Stimulated activated CD8-positive, alpha-beta memory T cell treated with anti-CD3 and anti-CD28 coated beads, Interleukin-2, amount 100 ng/mL, for 48 hours (primary cell): ENCODE measurements at places on chromosomes 13 and 19.
A peak's percentile ranks its signal among the peaks of the same experiment; 100 is the strongest.

DNA sequence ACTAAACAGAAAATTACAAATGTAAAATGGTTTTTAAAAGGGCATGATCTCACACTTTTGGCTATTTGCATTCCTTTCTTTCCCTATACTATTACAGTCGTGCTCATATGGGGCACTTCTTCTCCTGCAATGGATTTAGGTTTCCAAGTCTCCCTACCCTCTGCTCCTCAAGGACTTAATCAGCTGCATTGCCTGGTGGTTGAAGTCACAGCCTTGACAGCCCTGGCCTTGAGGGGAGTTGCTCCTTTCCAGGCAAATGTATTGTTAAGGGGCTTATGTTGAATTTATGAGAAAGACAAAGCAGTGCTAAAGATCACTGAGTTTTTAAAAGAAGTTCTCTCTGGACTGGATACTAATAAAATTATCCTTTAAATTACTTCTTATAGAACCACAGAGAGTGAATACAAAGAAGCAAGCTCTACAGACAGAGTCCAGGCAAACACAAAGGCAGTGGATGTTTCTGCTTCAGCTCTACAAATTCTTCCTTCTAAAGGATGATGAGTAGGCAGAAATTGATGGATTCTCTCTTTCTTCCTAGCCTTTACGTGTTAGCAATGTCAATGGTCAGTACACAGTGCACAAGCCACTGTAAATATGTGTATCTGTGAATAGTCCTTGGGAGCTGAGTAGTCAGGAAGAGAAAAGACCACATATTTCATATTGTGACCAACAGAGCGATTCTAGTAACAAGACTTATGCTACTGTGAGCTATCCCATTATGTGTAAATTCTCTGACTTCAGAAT lies 390.9 kb downstream of the TBC1D4 start:
- no peak for DNase-seq

- no peak for DNase-seq
These were observed 45.7 kb upstream of the C1QTNF9 start for GRCh38 chr13:24263632-24264031.

GRCh38 chr13:30841154-30841553 lies 64.9 kb upstream of the MEDAG start:
- DNase-seq = no peak

DNA sequence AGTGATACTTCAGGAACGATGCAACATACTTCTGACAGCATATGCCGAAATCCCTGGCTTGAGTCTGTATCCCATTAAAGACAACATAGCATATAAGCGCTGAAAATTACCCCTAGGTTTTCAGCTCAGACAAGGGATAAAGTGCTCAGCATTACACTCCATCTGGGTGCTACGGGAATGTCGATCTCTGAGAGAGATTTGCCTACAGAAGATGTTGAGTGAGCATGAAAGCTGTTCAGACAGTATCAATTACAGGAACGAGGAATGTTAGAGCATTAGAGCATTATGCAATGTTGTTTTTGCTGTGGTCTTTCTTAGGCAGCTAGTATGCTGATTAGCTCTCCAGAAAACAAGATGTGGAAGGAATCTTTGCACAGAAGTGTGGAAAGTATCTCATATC lies 484.5 kb downstream of the LIG4 start:
- no peak for DNase-seq

- no peak for DNase-seq
These were observed 39.3 kb upstream of the IGFL1 start for GRCh38 chr19:46189971-46190888.

DNA sequence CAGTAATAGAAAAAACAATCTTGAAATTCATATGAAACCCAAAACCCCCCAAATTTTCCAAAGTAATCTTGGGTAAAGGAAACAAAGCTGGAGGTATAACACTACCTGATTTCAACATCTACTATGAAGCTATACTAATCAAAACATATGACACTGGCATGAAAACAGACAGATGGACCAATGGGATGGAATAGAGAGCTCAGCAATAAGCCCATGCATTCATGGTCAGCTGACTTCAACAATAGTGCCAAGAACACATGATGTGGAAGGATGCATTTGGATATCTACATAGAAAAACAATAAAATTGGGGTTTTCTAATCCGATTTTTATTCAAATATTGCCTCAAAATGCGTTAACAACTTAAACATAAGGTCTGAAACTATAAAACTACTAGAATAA lies 32.2 kb upstream of the ZNF766 start:
- DNase-seq = no peak

DNA sequence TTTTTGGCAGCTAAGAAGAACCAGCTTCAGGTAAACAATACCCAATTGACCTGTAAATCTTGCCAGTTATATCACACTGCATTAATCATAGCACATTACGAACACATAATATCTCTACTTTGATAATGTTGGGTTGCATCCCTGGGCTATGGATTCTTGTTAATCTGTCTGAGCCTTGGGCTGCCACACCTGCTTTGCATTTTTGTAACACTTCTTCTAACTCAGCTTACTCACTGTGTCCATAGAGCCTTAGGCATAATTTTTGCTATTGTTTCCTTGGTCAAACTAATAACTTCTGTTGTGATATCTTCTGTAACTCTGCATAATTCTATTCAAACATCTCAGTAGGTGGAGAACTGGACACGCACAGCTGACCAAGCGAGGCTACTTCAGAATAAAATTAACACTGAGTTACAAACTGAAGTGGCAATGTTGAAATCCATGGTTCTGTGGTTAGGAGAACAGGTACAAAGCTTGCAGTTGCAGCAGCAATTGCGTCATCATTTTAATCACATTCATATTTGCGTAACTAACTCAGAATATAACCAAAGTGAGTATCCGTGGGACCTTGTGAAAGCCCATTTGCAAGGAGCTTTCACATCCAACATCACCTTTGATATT lies 6.4 kb downstream of the ZNF350 start:
- no peak for DNase-seq

DNA sequence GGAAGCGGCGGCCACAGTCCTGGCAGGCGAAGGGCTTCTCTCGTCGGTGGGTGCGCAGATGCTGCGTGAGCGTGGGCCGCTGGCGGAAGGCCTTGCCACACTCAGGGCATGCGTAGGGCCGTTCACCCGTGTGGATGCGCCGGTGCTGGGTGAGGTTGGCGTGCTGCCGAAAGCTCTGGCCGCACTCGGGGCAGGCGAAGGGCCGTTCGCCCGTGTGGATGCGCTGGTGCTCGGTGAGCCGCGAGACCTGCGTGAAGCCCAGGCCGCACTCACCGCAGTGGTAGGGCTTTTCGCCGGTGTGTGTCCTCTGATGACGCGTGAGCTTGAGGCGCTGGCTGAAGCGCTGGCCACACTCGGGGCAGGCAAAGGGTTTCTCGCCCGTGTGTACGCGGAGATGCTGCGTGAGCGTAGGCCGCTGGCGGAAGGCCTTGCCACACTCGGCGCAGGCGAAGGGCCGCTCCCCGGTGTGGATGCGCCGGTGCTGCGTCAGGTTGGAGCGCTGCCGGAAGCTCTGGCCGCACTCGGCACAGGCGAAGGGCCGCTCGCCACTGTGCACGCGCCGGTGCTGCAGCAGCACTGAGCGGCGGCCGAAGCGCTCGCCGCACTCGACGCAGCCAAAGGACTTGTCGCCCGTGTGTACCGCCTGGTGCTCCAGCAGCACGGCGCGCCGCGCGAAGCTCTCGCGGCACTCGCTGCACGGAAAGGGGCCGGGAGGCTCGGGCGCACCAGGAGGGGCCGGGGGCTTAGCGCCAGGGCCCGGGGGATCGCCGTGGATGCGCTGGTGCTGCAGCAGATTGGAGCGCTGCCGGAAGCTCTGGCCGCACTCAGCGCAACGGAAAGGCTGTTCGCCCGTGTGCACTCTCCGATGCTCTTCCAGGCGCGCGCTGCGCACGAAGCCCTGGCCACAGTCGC lies 4.0 kb upstream of the UBE2M start:
- DNase-seq = no peak

DNA sequence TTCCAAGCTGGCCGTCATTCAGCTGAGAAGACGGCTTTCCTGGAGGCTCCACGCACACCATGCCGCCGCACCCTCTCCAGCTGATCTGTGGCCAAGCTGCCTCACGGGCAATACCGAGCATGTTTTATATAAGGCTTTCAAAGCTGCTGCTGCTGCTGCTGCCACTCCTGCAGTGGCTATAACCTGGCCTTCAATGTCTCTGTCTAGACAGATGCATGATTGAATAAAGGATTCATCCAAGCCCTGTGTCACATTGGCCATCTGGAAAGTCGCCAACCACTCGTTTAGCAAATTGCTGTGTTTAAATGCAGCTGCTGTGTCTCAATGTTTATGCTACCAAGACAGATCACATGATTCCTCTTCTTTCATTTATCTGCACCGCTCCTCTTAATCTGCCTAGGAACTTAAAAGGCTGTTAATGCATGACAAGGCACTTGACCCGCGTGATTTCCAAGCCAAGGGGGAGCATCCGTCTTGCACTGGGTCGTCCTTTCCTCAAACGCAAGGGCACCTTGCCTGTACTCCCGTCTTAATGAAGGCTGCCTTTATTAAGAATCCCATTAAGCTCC lies 114.3 kb downstream of the TEX26 start:
- DNase-seq = no peak

- peak; percentile 47 for DNase-seq
These were observed 4.0 kb upstream of the NKPD1 start for GRCh38 chr19:45164577-45165335.

DNA sequence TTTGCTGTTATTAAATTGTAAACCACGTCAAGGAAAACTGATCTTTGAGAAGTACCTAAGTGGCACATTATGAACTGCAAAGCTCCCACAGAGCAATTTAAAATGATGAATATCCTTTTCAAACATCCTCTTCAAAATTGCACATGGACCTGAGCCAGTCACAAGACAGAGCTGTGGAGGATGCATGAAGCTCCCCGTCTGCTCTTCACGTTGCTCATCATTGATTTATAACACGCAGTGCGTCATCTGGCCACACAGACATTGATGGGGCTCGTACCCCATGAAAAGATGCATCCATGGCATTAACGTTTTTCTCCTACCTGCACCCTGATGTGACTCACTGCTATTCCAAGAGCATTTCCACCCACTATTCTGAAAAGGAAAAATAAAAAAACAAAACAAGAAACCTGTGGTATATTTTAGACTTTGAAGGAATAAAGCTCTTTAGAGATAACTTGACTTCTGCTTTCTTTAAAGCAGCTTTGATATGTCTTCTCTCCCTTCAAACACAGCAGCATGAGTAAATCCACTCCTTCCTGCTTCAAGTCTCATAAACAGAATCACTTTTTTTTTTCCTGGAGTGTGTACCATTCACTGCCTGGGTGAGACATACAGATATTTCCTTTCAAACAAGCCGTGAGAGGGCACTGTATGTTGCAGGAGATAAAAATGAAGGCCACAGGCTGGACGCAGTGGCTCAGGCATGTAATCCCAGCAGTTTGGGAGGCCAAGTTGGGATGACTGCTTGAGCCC lies 7.2 kb upstream of the SERTM1 start:
- DNase-seq = no peak

DNA sequence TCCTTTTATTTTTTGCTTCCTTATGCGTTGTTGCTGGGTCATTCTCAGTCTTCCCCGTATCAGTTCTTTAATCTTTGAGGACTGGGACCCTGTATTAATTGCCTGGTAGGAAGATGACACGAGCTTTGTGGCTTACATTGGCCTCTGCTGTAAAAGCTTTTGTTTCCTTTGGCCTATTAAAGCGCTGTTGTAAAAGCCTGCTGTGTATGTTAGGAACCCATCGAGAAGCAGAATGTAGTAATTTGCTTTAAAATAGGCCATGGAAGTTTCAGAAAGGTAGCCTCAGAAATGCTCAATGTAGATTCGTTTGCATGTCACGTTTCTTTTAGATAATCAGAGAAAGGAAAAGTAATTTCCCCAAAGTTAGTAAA lies 257.5 kb upstream of the STARD13 start:
- DNase-seq = no peak

DNA sequence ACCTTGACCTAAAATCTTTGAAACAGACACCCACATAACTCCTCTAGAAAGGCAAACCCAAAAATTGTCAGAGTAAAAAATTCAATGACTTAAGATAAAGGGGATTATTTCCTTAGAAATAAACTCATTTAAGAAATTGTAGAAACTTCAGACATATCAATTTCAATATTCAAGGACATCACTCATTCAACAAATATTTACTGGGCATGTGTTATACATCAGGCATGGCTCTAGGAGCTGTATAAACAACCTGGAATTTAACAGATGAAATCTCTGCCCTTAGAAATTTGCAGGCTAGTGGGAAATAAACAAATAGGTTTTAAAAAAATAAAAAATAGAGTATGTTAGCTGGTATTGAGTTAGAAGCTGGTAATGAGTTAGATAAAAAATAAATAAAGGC lies 84.0 kb upstream of the LSM14A start:
- no peak for DNase-seq

GRCh38 chr13:97306645-97307044 lies 84.5 kb downstream of the MBNL2 start:
- no peak for DNase-seq

DNA sequence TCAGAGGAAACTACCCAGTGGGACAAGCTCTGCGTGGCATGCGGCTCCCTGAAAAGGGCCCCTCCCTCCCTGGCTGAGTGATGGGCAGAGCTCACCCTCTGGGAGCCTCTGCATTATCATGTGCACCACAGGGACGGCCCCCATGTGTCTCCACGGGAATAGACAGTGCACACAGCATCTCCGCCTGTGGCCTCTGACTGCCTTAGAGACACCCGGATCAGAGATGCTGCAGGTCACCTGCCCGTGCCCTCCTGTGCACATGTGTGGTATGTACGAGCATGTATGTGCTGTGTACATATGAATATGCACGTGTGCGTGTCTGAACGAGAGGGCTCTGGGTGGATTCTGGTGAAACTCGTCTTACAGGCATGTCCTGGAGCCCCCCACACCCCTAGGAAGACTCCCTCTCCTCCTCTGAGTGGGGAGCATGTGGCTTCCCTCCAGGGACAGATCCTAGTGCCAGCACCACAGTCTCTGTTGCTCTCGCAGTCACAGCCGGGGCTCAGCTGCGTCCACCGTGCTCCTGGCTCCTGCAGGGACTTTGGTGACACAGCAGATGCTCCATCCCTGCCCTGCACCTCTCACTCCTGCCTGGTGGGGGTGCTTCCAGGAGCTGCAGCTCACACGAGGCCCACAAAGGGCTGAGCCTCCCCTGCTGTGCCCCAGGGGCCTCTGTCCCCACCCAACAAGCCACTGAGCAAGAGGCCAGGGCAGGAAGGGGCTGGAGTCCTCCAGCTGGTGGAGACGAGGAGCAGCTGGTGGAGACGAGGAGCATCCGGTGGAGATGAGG lies 19.6 kb downstream of the C13orf46 start:
- no peak for DNase-seq

DNA sequence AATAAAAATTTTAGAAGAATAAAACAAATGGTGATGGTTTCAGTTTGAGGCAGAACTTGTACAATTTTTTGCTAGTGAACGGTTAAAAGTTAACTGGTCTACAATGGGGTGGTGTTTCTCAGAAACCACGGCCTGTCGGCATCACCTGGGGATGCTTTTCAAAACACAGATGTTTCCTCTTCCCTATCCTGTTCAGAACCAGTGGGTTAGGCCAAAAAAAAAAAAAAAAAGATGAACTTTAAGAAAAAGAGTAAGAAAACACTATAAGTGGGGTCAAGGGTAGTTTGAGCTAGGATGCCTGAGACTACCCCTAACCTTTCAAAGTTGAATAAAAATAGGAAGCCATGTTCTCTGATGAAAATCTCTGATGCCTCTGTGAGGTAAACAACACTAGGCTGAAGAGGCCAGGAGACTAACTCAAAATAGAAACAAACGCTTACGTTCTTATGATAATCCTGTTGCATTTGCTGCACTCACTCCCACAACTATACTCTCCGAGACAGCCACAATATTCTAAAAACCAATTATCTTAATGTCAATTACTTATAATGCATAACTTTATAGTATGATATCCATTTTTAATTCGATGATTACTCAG lies 3.3 kb downstream of the MTIF3 start:
- DNase-seq = no peak
